ENCODE measurements at places on chromosomes 12 and 14. TPM values are rescaled to one million over a fixed set of nuclear protein-coding genes. Genes with fewer than 3 reads are reported as not detected.

Gene PELI2
- total RNA-seq, result 0.11 TPM

Gene ULK1
- 29.5 TPM for total RNA-seq

Gene GDF3
- total RNA-seq, result not detected

DNA sequence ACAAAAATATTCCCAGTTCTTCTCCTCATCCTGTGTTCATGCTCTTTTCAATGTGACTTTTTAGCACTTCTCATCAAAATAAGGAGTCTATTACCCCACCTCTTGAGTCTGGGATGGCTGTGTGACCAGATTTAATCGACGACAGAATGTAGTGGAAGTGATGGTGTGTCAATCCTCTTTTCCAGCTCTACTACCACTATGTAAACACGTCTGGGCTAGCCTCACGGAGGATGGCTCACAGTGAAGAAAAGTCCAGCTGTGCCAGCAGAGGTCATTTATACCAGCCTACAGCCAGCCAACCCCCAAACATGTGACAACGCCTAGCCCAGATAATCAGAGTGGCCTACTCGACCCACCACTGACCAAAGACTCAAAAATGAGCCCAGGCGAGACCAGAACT is 37.3 kb upstream of the FGF6 start:
- H3K27ac ChIP-seq, result no peak overlapping the region
- no peaks in the 10 kb centered on the region for H3K27me3 ChIP-seq
- no peaks in the 10 kb centered on the region for H3K36me3 ChIP-seq
- no peak for DNase-seq
- peaks cover 20% of the 10 kb centered on the region for H3K4me1 ChIP-seq

- no peaks in the 10 kb centered on the region for H3K36me3 ChIP-seq
- H3K4me1 ChIP-seq, result peaks cover 6% of the 10 kb centered on the region
- H3K4me3 ChIP-seq, result no peak overlapping the region
- peak; percentile 30 for DNase-seq
Measured at GRCh38 chr12:13079440-13079906, 24.0 kb downstream of the GSG1 start.

GRCh38 chr12:16359512-16360491 is 12.4 kb downstream of the MGST1 start:
- H3K4me3 ChIP-seq, result no peak overlapping the region
- H3K27me3 ChIP-seq, result no peaks in the 10 kb centered on the region
- no peak overlapping the region for H3K27ac ChIP-seq

GRCh38 chr14:66443785-66444184 is 42.4 kb upstream of the CCDC196 start:
- H3K27me3 ChIP-seq, result no peaks in the 10 kb centered on the region
- no peak overlapping the region for H3K4me3 ChIP-seq
- no peaks in the 10 kb centered on the region for H3K36me3 ChIP-seq
- no peak for DNase-seq
- H3K4me1 ChIP-seq, result 0 out of 2 replicates have a peak, but pooled peaks cover 3% of the 10 kb centered on the region
- H3K27ac ChIP-seq, result no peak overlapping the region

DNA sequence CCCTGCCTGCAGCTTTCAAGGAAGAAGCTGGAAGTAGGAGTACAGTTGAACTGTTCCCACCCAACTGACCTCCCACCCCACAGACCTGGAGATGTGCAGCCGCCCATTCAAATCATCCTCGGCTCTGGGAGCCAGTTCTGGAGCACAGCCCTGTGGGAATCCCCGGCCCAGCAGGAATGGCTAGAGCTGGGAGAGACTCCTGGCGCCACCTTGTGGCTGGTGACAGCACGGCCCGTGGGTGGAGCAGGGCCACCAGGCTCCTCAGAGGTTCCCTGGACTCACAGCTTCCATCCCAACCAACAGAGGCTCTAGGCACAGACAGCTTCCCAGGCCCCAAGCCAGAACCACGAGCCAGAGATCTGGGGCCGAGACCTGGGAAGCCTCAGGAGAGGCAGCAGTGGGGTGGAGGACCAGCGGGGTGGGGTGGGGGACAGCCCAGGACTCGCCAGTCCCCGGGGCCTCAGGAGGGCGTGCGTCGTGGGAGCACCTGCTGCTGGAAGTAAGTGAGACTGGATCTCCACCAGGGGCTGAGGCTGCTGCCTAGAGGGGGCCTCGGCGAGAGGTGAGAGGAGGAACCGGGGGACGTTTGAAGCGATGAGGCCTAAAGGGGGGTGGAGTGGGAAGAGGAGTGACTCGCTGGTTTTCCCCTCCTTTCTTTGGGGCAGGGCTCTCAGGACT is 43.4 kb downstream of the RNF34 start:
- peaks cover 34% of the 10 kb centered on the region for H3K36me3 ChIP-seq
- H3K27ac ChIP-seq, result no peak overlapping the region
- H3K27me3 ChIP-seq, result no peaks in the 10 kb centered on the region
- peak; percentile 88 for DNase-seq
- H3K4me1 ChIP-seq, result no peaks in the 10 kb centered on the region

GRCh38 chr14:74176400-74176793 is 62.9 kb upstream of the VSX2 start:
- no peak overlapping the region for H3K27ac ChIP-seq
- no peak overlapping the region for H3K4me3 ChIP-seq
- no peaks in the 10 kb centered on the region for H3K27me3 ChIP-seq
- H3K36me3 ChIP-seq, result no peaks in the 10 kb centered on the region

DNA sequence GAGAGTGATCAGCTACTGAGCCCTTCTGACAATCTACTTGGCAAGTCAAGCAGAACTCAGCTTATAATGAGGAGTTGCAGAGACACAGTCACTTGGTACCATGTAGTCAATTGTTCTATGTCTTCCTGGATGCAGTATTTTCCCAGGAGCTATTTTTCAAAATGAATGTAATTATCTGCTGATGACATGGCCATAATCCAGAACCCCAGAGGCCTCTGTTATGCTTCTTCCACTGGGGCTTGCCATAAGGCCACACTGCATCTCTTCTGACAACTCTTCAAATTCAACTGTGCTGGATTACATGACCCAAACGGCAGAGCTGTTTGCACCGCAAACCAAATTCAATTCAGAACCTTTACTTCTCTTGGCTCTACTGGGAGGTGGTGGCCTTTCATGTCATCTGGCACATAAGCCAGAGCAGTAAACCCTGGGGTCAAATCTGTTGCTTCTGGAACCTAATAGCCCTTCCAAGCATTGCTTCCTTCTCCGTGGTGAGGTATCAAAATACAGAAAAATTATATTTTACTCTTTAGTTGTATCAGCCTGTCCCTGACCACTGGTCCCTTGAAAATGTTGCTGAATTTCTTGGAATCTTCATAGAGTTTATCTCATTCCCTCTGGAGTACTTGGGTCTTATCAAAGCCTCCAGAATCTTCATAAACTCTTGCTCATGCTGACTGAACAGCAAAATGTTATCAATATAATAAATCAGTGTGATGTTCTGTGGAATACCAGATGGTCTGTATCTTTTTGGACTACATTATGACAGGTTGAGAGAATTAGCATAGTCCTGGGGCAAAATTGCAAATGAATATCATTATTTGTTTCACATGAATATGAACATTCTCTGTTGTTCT is 79.4 kb upstream of the DCN start:
- H3K27ac ChIP-seq, result no peak overlapping the region
- H3K4me1 ChIP-seq, result no peaks in the 10 kb centered on the region
- peaks cover 3% of the 10 kb centered on the region for H3K27me3 ChIP-seq
- H3K4me3 ChIP-seq, result no peak overlapping the region

Data from PC-3 (cell line).